ENCODE measurements at places on chromosomes 2 and 18.
A peak's percentile ranks its signal among the peaks of the same experiment; 100 is the strongest.

- H3K27me3 ChIP-seq = no peaks in the 10 kb centered on the region
- H3K27ac ChIP-seq = no peak overlapping the region
- DNase-seq = no peak
- no peaks in the 10 kb centered on the region for H3K4me1 ChIP-seq
- no peaks in the 10 kb centered on the region for H3K36me3 ChIP-seq
Measured at GRCh38 chr2:36513661-36514060, 84.3 kb downstream of the FEZ2 start.

GRCh38 chr2:223260681-223261080, 208.7 kb downstream of the KCNE4 start:
- no peak for DNase-seq
- no peak overlapping the region for H3K27ac ChIP-seq
- no peaks in the 10 kb centered on the region for H3K4me1 ChIP-seq
- H3K4me3 ChIP-seq = no peak overlapping the region

- no peak for DNase-seq
- peaks cover 10% of the 10 kb centered on the region for H3K27me3 ChIP-seq
- no peaks in the 10 kb centered on the region for H3K36me3 ChIP-seq
- peaks cover 3% of the 10 kb centered on the region for H3K4me1 ChIP-seq
- no peak overlapping the region for H3K27ac ChIP-seq
- no peak overlapping the region for H3K4me3 ChIP-seq
Measured at GRCh38 chr2:207040696-207041095, 101.4 kb downstream of the CPO start.

- no peaks in the 10 kb centered on the region for H3K4me1 ChIP-seq
- peaks cover 13% of the 10 kb centered on the region for H3K27me3 ChIP-seq
Measured at GRCh38 chr2:129799036-129799958, 180.2 kb upstream of the RAB6C start.

DNA sequence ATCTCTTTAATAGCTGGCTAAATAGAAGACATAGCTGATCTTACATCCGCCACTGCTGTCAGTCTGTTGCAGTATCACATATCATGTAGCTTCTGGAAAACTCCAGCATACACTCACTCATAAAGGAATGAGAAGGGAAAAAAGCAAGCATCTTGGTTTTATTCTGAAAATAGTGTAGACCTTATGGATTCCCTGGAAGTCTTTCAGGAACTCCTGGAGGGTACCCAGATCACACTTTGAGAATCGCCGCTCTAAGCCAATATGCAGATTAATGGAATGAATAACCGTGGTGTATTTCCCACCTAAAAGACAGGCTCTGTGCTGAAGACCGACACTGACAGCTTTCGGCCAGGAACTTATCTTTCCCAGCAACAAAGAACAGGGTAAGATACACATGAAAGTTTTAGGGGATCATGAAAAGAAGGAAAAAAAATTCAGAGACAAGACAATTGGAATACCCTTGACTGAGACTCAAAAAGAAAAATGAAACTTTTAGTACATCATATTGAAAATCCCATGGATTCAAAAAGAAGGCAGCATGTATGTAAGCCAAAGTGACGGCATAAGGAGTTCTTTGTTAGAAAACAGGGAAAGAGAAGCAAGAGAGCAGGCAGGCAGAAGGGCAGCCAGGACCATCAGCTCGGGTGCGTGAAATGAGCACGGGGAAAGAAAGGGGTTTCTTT, 56.4 kb upstream of the SEC11C start:
- no peaks in the 10 kb centered on the region for H3K27me3 ChIP-seq
- peak overlapping the region; percentile 69 for H3K4me3 ChIP-seq
- DNase-seq = no peak
- peaks cover 19% of the 10 kb centered on the region for H3K4me1 ChIP-seq
- H3K27ac ChIP-seq = no peak overlapping the region

GRCh38 chr2:60066096-60066839, 487.2 kb downstream of the BCL11A start:
- no peaks in the 10 kb centered on the region for H3K36me3 ChIP-seq
- H3K27ac ChIP-seq = no peak overlapping the region
- H3K4me1 ChIP-seq = peaks cover 6% of the 10 kb centered on the region
- no peak overlapping the region for H3K4me3 ChIP-seq
- H3K27me3 ChIP-seq = no peaks in the 10 kb centered on the region

DNA sequence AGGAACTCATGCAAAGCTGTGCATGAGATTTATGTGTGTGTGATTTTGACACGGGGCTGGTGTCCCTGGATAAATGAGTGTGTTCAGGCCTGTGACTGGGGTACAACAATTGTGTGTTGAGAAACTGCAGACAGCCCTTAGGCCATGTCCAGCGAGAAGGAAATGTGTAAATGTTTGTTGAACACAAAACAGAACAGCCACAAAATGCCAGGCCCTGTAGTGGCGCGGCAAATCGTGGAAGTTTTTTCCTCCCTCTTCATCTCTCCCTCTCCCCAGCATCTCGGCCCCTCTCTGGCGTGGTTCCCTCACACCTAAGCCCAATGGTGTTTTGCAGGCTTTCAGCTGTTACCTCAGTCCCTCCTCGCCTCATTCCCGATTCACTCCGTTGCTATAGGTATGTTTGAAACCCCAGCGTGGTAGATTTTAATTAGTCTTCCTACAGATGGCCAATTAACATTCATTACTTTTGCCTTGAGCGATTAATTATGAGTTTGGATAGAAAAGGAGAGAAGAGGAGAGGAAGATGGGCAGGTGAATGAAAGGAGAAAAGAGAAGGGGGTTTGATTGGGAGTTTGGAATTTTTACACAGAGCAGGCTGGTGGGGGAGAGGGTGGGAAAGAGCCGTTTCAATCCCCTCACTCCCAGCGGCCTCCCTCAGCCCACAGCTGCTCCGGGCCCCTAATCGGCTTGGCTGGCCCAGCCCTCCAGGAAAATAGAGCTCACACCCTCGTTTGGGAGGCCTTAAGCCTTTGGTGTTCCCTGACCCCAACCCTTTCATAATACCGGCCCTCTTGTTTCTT, 10.8 kb downstream of the SPR start:
- H3K4me3 ChIP-seq = no peak overlapping the region
- H3K36me3 ChIP-seq = peaks cover 2% of the 10 kb centered on the region
- DNase-seq = no peak
- peaks cover 35% of the 10 kb centered on the region for H3K27me3 ChIP-seq
- H3K4me1 ChIP-seq = peaks cover 4% of the 10 kb centered on the region

GRCh38 chr18:75063615-75064512, 145.1 kb downstream of the PTGR3 start:
- H3K4me3 ChIP-seq = no peak overlapping the region
- H3K27me3 ChIP-seq = no peaks in the 10 kb centered on the region
- DNase-seq = no peak
- H3K4me1 ChIP-seq = peaks cover 6% of the 10 kb centered on the region

GRCh38 chr18:25033747-25034471, 318.1 kb downstream of the ZNF521 start:
- no peak overlapping the region for H3K27ac ChIP-seq
- no peak overlapping the region for H3K4me3 ChIP-seq
- DNase-seq = no peak
- no peaks in the 10 kb centered on the region for H3K4me1 ChIP-seq
- H3K36me3 ChIP-seq = no peaks in the 10 kb centered on the region
- peaks cover 6% of the 10 kb centered on the region for H3K27me3 ChIP-seq

DNA sequence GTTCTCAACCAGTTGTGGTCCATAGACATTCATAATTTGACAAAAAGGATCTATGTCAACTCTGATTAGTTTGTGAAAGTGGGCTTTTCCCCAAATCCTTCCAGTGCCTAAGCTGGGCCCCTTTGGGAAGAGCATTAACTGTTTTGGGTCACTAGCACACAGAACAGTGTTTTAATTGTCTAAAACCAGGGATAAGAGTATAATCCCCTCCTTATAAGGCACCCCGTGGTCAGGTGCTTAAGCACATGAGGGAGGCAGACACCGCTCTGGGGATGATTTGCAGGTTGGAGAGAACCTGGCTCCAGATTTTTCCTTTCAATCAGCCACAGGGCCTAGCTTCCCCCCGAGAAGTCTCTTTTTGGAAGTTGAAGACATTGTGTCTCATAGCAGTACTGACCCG, 53.6 kb upstream of the RFX8 start:
- H3K4me3 ChIP-seq = no peak overlapping the region
- H3K4me1 ChIP-seq = no peaks in the 10 kb centered on the region

- no peak overlapping the region for H3K4me3 ChIP-seq
- no peak overlapping the region for H3K27ac ChIP-seq
- no peaks in the 10 kb centered on the region for H3K36me3 ChIP-seq
- no peak for DNase-seq
- peaks cover 1% of the 10 kb centered on the region for H3K27me3 ChIP-seq
Measured at GRCh38 chr2:101125374-101125773, 25.8 kb downstream of the TBC1D8 start.

GRCh38 chr2:85181844-85182456, 48.8 kb downstream of the TCF7L1 start:
- peaks cover 18% of the 10 kb centered on the region for H3K27me3 ChIP-seq
- no peak for DNase-seq
- peaks cover 2% of the 10 kb centered on the region for H3K4me1 ChIP-seq
- no peak overlapping the region for H3K4me3 ChIP-seq

DNA sequence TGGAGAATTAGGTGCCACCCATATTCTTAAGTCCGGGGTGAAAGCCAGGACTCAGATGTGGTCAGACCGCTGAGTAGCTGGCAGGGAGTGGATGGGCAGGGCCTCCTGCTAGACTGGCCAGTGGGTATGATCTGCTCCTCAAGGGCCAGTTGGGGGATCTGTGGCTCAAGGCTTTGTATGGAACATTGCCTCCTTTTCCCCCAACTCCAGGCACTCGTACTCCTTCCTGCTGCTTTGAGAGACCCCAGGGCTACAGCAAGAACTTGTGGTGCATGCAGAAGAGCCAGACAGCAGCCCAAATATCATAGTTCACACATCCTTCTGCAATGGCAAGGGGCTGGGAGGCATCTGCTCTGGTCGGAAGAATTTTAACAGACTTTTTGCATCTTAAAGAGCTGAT, 61.7 kb downstream of the PDCL3 start:
- peaks cover 11% of the 10 kb centered on the region for H3K27me3 ChIP-seq
- no peak overlapping the region for H3K4me3 ChIP-seq
- H3K27ac ChIP-seq = no peak overlapping the region
- no peaks in the 10 kb centered on the region for H3K36me3 ChIP-seq
- DNase-seq = no peak

- no peak overlapping the region for H3K4me3 ChIP-seq
- no peak for DNase-seq
- H3K36me3 ChIP-seq = no peaks in the 10 kb centered on the region
- no peaks in the 10 kb centered on the region for H3K4me1 ChIP-seq
Measured at GRCh38 chr2:31365834-31366505, 48.6 kb downstream of the XDH start.

DNA sequence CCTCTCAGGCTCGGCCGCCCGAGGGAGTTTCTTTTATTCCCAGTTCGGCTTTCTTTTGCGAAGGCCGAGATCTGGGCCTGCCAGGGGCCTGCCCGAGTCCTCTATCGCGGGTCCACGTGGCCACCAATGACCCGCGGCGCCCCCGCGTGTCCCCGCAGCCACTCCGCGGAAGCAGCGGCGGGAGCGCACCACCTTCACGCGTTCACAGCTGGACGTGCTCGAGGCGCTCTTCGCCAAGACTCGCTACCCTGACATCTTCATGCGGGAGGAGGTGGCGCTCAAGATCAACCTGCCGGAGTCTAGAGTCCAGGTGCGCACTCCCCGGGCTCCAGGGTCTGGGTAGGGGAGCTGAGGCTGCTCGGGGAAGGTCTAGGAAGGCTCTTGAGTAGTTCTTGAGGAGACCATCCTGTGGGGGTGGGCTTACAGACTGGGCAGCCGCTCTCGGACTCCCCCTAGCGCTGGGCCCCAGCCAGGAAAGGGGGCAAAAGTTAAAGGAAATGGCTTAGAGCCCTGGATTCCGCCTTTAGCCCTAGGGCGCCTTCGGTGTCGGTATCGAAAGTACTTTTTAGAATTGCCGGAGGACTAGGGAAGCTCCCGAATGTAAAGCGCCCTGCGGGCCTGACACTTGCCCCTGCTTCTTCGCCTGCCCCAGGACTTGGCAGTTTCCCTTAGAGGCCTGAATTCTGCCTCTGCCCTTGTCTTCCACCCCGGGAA, 3.4 kb downstream of the OTX1 start:
- H3K36me3 ChIP-seq = peaks cover 2% of the 10 kb centered on the region
- H3K27me3 ChIP-seq = peaks cover 55% of the 10 kb centered on the region
- H3K4me3 ChIP-seq = peak overlapping the region; percentile 44
- H3K27ac ChIP-seq = no peak overlapping the region
- peak; percentile 43 for DNase-seq

GRCh38 chr2:238914648-238915015, 66.7 kb downstream of the TWIST2 start:
- H3K4me3 ChIP-seq = no peak overlapping the region
- no peaks in the 10 kb centered on the region for H3K36me3 ChIP-seq
- no peak overlapping the region for H3K27ac ChIP-seq
- H3K27me3 ChIP-seq = peaks cover 10% of the 10 kb centered on the region
- DNase-seq = no peak

DNA sequence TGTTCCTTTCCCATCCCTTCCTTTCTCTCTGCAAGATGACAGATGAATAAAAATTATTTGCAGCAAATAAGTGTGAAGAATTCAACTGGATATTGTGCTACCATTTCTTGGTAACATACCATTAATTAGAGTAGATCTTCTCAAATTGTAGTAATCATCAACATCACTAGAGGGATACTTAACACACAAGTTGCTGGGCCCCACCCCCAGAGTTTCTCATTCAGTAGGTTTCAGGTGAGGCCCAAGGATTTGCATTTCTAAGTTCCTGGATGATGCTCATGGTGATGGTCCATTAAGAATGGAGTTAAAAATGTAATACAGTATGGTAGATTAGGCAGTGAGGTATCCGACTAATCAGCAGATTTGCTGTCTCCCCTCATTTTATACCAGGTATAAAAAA, 594.0 kb downstream of the ERBB4 start:
- H3K27me3 ChIP-seq = no peaks in the 10 kb centered on the region
- H3K4me1 ChIP-seq = no peaks in the 10 kb centered on the region
- H3K27ac ChIP-seq = no peak overlapping the region
- no peak for DNase-seq
- H3K4me3 ChIP-seq = no peak overlapping the region

GRCh38 chr2:114034742-114035141, 144.9 kb downstream of the ACTR3 start:
- H3K27me3 ChIP-seq = peaks cover 13% of the 10 kb centered on the region
- H3K36me3 ChIP-seq = no peaks in the 10 kb centered on the region
- H3K27ac ChIP-seq = no peak overlapping the region
- no peak overlapping the region for H3K4me3 ChIP-seq
- H3K4me1 ChIP-seq = no peaks in the 10 kb centered on the region
- DNase-seq = no peak

- peaks cover 3% of the 10 kb centered on the region for H3K4me1 ChIP-seq
- peaks cover 18% of the 10 kb centered on the region for H3K27me3 ChIP-seq
- no peak overlapping the region for H3K4me3 ChIP-seq
- peak; percentile 16 for DNase-seq
Measured at GRCh38 chr2:11582612-11582861, 48.7 kb downstream of the GREB1 start.

GRCh38 chr2:235043762-235044500, 92.1 kb downstream of the SH3BP4 start:
- DNase-seq = peak; percentile 61
- peaks cover 48% of the 10 kb centered on the region for H3K4me1 ChIP-seq
- peak overlapping the region; percentile 80 for H3K4me3 ChIP-seq
- H3K36me3 ChIP-seq = no peaks in the 10 kb centered on the region
- H3K27ac ChIP-seq = peak overlapping the region; percentile 89

- peaks cover 7% of the 10 kb centered on the region for H3K27me3 ChIP-seq
- peaks cover 2% of the 10 kb centered on the region for H3K4me1 ChIP-seq
- H3K36me3 ChIP-seq = no peaks in the 10 kb centered on the region
- no peak for DNase-seq
- H3K4me3 ChIP-seq = no peak overlapping the region
Measured at GRCh38 chr2:75787532-75788132, 76.9 kb upstream of the GCFC2 start.

- H3K27me3 ChIP-seq = no peaks in the 10 kb centered on the region
- no peak for DNase-seq
- peak overlapping the region; percentile 49 for H3K4me3 ChIP-seq
- peaks cover 39% of the 10 kb centered on the region for H3K36me3 ChIP-seq
- H3K27ac ChIP-seq = peak overlapping the region; percentile 92
Measured at GRCh38 chr2:60525899-60526298, 27.6 kb downstream of the BCL11A start.
